AG09319 (cell line): ENCODE measurements at places on chromosomes 7 and 10.

GRCh38 chr10:100710151-100710871 lies 35.1 kb upstream of the PAX2 start:
- DNase-seq = no peak

GRCh38 chr10:44292390-44293002 lies 92.4 kb downstream of the CXCL12 start:
- no peak for DNase-seq

DNA sequence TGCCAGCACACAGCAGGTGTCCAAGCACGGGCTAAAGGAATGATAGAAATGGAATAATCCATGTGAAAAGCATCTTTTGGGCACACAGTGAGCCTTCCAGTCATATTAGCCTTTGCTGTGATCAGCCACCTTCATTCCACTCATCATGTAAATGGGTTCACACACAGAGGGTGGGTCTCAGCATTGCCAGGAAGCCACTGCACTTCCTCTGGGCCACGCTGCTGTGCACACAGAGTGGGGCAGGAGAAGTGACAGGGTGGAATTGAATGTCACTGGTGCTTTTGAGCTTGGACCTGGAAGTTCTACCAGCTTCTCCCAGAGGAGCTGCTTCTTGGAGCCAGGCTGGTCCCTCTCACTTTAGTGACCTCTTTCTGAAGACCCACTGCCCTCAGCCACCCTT lies 203.5 kb downstream of the USP6NL start:
- DNase-seq = no peak

- no peak for DNase-seq
Measured at GRCh38 chr7:112938863-112939573, 147.6 kb downstream of the GPR85 start.

DNA sequence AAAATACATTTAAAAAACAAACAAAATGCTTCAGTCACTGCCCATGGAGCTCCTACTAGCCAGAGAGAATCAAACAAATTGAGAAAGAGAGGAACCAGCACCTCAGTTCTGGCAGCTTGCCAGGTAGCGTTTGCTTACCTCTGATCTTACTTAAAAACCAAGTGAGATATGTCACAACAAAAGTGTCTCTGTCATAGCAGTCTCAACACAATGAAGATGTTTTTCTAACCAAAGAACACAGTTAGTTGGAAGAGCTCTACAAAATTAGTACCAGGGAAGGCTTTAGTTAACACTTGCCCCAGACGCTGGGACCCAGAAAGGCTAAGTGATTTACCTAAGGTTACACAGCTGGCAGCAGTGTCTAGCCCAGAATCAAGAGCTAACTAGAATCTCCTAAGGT lies 3.4 kb downstream of the DOCK4 start:
- DNase-seq = no peak

DNA sequence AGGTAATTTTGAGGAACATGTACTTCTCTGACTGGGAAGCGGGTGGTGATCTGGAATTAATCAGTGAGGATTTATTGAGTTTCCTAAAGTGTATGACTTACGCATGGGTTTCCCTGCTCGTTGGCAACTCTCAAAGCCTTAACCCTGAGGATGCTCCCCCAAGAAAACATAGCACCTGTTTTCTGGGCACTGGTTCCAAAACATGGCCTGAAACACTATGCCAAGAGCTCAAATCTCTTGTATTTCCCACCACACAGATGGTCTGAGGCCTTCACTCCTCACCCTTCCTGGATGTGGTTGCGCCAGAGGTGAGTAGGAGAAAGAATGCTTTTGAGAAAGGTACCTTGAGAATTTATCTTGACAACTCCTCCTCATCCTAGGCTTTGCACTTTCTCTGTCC lies 250.4 kb downstream of the FZD1 start:
- no peak for DNase-seq

GRCh38 chr10:85848756-85849155 lies 517.8 kb downstream of the GRID1 start:
- DNase-seq = no peak

GRCh38 chr10:31936933-31937332 lies 8.3 kb upstream of the ARHGAP12 start:
- DNase-seq = no peak

DNA sequence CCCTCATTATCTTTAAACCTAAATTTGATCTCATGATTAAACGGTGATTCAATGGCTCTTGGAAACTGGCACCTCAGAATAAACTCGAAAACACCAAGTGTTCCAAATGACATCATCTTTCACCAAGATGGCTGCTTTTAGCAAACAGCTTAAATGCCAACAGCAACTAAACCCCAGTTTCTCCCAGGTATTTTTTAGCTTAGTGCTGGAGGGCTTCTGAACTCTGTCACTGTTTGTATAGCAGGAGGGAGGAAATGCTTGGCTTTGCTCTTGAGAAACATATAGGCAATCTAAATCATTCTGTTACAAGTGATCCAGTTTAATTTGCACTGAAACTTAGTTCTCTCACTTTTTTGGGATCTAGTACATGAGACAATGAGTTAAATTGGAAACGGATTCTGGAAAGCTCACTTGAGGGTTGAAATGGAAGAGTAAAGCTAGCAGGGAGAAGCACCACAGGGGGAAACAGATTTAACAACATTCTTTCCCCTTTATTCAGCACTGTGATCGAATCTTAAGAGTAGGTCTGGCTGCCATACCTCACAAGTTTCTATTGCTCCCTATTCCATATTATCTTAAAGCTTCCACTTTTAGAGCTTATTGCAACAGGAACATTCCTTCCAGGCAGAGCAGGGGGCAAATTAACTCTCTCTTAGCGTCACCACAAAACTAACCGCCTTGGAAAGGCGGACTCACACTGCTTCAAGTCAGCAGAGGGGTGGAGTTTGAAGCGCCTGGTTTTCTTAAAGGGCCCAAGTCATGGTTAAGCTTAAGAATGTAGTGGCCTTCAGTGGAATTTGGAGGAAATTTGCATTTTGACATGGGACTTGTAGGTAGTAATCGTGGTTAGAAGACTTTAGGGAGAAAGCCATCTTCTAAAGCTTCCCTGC lies 1.8 kb upstream of the CCDC6 start:
- DNase-seq = no peak

DNA sequence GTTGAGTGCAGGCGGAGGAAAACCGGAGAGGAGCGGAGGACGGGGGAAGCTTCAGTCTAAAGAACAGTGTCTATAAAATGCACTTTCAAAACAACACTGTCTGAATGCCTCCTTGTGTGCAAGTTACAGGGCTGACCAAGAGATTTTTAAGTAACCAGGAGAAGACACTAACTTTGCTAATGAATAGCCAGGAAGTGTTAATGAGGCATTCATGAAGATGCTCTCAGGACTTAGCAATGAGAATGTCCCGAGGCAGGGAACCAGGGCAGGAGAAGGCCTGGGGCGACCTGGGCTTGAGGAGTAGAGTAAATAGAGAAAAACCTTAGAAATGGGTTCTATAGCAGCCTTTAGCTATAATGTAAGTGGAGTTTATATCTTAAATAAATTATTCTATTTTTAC lies 312.1 kb downstream of the SKIDA1 start:
- DNase-seq = no peak

- no peak for DNase-seq
Measured at GRCh38 chr10:24331457-24331856, 122.5 kb downstream of the KIAA1217 start.

GRCh38 chr7:11104578-11104977 lies 130.9 kb downstream of the PHF14 start:
- no peak for DNase-seq

- no peak for DNase-seq
Measured at GRCh38 chr10:2392145-2392812, 655.0 kb upstream of the ADARB2 start.

DNA sequence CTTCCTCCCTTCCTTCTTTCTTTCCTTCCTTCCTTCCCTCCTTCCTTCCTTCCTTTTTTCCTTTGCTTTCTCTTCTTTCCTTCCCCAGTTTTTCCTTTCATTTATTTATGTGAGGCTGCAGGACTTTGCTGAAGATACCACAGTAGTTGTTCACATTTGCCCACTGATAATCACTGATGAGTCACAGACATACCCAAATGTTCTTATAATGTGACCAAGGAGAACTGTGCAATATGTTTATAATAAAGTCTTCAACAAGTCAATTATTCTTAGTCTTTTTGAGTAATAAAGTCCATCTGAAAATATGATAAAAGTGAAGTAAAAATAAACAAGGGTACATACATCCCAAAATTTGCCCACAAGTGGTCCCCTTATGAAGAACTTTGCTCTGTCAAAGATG lies 159.7 kb downstream of the GNAI1 start:
- DNase-seq = no peak

DNA sequence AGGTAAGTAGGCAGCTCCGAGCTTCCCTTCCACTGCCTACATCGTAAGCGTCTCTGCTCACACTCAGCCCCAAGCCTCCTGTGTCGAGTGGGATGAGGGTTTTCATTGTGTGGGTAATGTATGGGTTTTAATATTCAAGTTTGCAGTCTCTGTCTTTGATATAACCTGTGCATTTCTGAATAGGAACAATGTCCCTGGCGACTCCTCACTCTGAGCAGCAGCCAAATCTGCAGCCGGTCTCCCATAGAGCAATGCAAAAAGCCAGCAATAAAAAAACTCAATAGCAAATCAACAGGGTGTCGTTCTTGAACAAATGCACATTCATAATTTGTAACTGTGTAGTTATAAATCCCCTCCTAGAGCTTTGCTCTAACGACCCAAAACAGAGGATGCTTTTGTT lies 33.4 kb downstream of the PPP1R17 start:
- DNase-seq = no peak

DNA sequence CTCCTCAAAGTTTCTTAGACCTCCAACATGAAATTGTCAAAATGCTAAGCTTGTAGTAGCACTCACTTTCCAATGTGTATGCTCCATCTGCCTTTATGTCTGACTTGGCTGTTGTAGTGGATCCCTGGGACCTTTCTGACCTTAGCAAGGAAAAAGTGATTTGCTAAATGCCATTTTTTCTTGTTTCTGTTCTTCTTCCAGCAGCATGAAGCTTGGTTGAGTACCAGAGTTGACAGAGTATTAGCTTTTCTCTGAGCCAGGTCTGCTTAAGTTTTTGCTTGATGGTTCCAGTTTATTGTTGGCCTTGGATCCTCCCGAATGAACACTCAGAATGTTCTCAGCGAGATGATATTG lies 168.7 kb downstream of the SND1 start:
- no peak for DNase-seq

GRCh38 chr7:27156916-27157701 lies 634 bp upstream of the HOXA7 start:
- DNase-seq = no peak

- no peak for DNase-seq
Measured at GRCh38 chr7:110307776-110308175, 783.2 kb upstream of the LRRN3 start.

- DNase-seq = no peak
Measured at GRCh38 chr7:45993621-45994020, 72.5 kb upstream of the IGFBP3 start.

GRCh38 chr10:97412891-97413304 lies 11.8 kb upstream of the RRP12 start:
- DNase-seq = no peak
